Stimulated activated CD8-positive, alpha-beta memory T cell treated with anti-CD3 and anti-CD28 coated beads, Interleukin-15, amount 100 ng/mL, for 4 hours (primary cell): ENCODE measurements at places on chromosomes 5 and 9.

GRCh38 chr9:119880361-119880760 lies 511.1 kb upstream of the BRINP1 start:
- no peak for DNase-seq

GRCh38 chr9:101791938-101792337 lies 53.5 kb upstream of the GRIN3A start:
- no peak for DNase-seq

GRCh38 chr5:126368239-126368812 lies 54.9 kb upstream of the GRAMD2B start:
- DNase-seq: no peak

- no peak for DNase-seq
These were observed 559.7 kb upstream of the CYLC2 start for GRCh38 chr9:102435427-102435826.

DNA sequence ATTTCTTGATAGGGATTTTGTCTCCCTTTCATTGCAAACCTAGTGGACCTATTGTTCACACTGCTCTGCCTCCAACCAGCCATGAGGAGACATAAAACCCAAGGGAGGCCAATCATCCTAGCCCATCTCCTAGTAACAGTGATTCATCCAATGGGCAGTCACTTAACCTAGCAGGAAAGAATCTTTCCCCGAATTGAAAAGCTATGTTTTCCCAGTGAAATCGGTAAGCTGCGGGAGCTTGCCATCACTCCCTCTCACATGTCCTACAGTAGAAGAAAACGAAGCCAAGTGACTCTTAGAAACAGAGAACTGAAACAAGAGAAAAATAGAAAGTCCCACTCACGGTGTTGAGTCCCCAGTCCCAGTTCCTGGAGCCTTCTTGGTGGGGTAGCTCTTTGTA lies 123.3 kb downstream of the SUSD1 start:
- no peak for DNase-seq

DNA sequence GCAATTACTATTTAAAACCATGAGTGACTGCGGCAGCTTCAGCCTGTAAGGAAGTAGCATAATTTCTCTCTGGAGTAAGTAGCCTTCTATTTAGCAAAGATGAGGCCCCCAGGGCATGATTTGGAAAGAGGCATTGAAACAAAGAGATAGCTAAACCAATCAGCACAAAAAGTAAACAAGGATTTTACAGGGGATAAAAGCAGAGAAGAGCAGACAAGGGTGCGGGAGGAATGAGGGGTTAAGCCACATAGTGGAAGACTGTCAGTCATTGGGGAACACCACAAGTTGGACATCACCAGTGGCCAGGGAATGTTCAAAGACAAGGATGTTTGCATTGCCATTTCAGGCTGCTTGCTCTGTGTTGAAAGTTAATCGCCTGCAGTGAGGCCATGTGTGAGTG lies 24.0 kb upstream of the C5orf63 start:
- DNase-seq: no peak
